HFFc6 (cell line): ENCODE measurements at places on chromosomes 1 and 21. TPM values are rescaled to one million over a fixed set of nuclear protein-coding genes. Genes with fewer than 3 reads are reported as not detected.

- no peak overlapping the region for H3K4me3 ChIP-seq
- H3K27ac ChIP-seq, result no peak overlapping the region
- H3K27me3 ChIP-seq, result no peaks in the 10 kb centered on the region
- H3K36me3 ChIP-seq, result no peaks in the 10 kb centered on the region
Measured at GRCh38 chr1:197595304-197595904, 179.9 kb downstream of the DENND1B start.

OR10J5 gene
- total RNA-seq, result not detected in 3 replicates

S100A11 gene
- total RNA-seq, result 1,069 to 1,185 TPM (median 1,130 TPM) in 3 replicates

DNA sequence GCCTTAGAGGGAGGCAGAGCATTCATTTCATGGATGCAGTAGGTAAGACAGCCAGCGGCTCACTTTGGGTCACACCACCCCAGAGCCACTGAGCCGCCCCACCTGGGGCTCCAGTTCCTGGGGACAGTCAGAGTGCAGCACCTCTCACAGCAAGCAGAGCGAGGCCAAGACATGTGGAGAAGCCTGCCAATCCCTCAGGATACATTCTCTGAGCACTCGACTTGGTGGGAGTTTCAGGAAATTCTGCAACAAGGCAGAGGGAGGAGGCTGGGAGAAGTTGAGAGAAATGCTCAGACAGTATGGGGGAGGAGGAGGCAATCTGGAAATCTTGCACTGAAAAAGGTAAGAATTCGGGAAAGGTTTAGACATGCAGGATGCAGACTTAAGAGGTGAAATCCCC lies 60.8 kb upstream of the WLS start:
- no peaks in the 10 kb centered on the region for H3K4me1 ChIP-seq
- no peaks in the 10 kb centered on the region for H3K36me3 ChIP-seq
- peaks cover 33% of the 10 kb centered on the region for H3K27me3 ChIP-seq
- H3K27ac ChIP-seq, result no peak overlapping the region
- H3K4me3 ChIP-seq, result no peak overlapping the region

DNA sequence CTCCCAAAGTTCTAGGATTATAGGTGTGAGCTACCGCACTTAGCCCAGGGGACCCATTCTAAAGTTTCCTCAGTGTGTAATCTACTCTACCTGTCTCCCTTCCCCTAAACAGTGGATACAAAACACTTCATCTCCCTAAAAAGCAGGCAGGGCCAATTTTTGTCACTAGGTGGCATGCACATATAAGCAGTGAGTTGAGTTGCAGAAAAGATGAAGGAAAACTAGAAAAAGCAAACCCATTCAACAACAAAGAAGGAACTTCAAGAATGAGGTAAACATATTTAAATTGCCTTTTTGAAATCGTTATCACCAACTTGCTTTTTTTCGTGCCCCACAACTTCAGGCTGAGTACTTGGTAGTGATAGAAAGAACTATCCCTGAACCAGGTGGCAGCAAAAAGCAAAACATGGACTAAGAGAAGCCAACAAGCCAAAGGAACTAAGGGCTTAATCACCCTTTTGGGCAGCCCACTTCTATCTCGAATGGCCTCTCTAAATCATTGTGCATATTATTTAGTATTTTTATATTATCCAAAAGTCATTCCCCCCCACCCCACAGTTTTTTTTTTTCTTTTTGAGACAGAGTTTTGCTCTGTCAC lies 19.7 kb upstream of the ALDH9A1 start:
- peaks cover 6% of the 10 kb centered on the region; the same call in 1 of the 2 replicates for H3K4me1 ChIP-seq
- no peaks in the 10 kb centered on the region for H3K27me3 ChIP-seq
- peak; percentile 66 for DNase-seq
- no peak overlapping the region; the same call in 1 of the 2 replicates for H3K27ac ChIP-seq

OR2T35 gene
- total RNA-seq, result not detected in 3 replicates

CDCA8 gene
- total RNA-seq, result 20.3 to 40.8 TPM (median 39.4 TPM) in 3 replicates

MFAP2 gene
- total RNA-seq, result 33.7 to 49.2 TPM (median 34.1 TPM) in 3 replicates

- H3K36me3 ChIP-seq, result peaks cover 38% of the 10 kb centered on the region
- no peak overlapping the region for H3K4me3 ChIP-seq
- peaks cover 25% of the 10 kb centered on the region for H3K4me1 ChIP-seq
Measured at GRCh38 chr1:173444757-173445156, 32.4 kb upstream of the PRDX6 start.

- no peaks in the 10 kb centered on the region for H3K27me3 ChIP-seq
- peaks cover 59% of the 10 kb centered on the region for H3K4me1 ChIP-seq
- H3K4me3 ChIP-seq, result peak overlapping the region; percentile 82
- peak overlapping the region; percentile 85 for H3K27ac ChIP-seq
- no peak for DNase-seq
- H3K36me3 ChIP-seq, result peaks cover 25% of the 10 kb centered on the region
Measured at GRCh38 chr1:227299688-227300087, 18.6 kb downstream of the CDC42BPA start.

- H3K27ac ChIP-seq, result no peak overlapping the region
- no peak overlapping the region for H3K4me3 ChIP-seq
- H3K27me3 ChIP-seq, result no peaks in the 10 kb centered on the region; the same call in none of the 2 replicates
- no peaks in the 10 kb centered on the region for H3K36me3 ChIP-seq
- H3K4me1 ChIP-seq, result no peaks in the 10 kb centered on the region
Measured at GRCh38 chr21:37039411-37040075, 33.0 kb downstream of the RIPPLY3 start.

GRCh38 chr1:90716552-90717355 lies at the start of gene BARHL2:
BARHL2 (minus strand) TSS chr1:90717302; CDS start chr1:90717195, 107 bp downstream.
- peaks cover 71% of the 10 kb centered on the region for H3K27me3 ChIP-seq
- no peak within 1 kb of the TSS for H3K27ac ChIP-seq
- H3K36me3 ChIP-seq, result peaks cover 12% of the 10 kb centered on the region; the same call in 1 of the 2 replicates
- peak within 1 kb of the TSS; percentile 37; the same call in 1 of the 2 replicates for H3K4me3 ChIP-seq

DNA sequence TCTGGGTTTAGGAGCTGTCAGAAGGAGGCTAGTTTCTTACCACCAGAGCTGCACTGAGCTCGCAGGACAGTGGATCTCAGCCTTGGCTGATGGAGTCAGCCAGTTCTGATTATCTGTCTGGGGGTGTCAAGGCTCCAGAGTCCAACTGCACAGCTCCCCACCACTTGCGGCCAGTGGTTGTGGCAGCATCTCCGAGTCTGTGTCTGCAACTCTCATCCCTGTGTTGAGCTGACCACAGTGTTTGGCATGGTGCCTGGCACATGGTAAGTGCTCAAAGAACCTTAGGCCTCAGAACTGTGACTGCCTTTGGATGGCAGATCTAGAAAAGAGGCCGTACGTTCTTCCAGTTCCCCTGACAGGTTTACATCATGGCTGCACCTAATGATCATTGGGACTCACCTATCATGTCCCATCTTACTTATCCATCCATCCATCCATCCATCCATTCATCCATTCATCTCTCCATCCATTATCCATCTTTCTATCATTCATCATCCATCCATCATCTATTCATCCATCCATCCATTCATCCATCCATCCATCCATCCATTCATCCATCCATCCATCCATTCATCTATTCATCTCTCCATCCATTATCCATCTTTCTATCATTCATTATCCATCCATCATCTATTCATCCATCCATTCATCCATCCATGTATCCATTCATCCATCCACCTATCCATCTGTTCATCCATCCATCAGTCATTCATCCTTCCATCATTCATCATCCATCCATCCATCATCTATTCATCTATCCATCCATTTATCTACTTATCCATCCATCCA lies 114.5 kb downstream of the CRYAA start:
- no peaks in the 10 kb centered on the region for H3K36me3 ChIP-seq
- no peak overlapping the region for H3K4me3 ChIP-seq
- H3K4me1 ChIP-seq, result no peaks in the 10 kb centered on the region
- DNase-seq, result no peak
- no peak overlapping the region for H3K27ac ChIP-seq
- peaks cover 8% of the 10 kb centered on the region for H3K27me3 ChIP-seq

OXCT2 gene
- total RNA-seq, result 0.96 to 1.6 TPM (median 1.3 TPM) in 3 replicates

DNA sequence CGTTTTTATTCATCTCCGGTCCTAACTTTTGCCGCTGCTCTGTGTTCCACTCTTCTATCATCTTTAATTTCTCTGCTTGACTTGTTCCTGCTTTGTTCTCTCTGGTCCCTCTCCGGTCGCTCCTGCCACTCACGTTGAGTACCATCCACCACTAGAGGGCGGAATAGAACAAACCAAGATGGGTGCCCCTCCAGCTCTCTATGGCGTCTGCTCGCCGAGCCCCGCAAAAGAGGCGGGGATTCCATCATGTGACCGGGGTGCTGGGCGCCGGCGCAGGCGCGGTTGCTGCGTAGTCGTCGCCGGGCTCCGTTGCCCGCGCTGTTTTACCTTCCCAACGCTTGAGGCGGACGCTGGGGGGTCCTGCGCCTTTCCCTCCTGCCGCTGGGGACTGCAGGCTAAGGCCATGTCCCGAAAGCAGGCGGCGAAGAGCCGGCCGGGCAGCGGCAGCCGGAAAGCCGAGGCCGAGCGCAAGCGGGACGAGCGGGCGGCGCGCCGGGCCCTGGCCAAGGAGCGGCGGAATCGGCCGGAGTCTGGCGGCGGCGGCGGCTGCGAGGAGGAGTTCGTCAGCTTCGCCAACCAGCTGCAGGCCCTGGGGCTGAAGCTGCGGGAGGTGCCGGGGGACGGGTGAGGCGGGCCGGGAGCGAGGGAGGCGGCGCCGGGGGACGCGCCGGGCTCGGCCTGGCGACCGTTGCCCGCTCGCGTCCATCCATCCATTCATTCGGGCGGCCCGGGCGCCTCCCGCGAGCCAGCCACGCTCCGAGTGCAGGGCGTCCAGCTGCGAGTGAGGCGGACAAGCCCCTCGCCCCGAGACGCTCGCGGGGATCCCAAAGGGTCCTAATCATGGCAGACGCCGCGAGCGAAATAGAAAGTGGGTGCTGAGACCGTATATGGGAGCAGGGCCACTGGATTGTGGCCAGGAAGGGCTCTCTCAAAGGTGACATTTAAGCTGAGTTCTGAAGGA lies at the start of gene OTUD3:
OTUD3 (plus strand) TSS at position 285 of the 961 bp plus-strand sequence; CDS start at position 404, 119 bp downstream.
- H3K4me1 ChIP-seq, result peaks cover 53% of the 10 kb centered on the region
- peak within 1 kb of the TSS; percentile 91 for H3K4me3 ChIP-seq
- peaks cover 6% of the 10 kb centered on the region; the same call in 1 of the 2 replicates for H3K36me3 ChIP-seq
- DNase-seq, result peak; percentile 96

C8A gene
- total RNA-seq, result not detected in 2 replicates
